ENCODE measurements at places on chromosomes 16 and 17.

GRCh38 chr16:60776281-60776680 is 1260.0 kb downstream of the CDH8 start:
- no peak for DNase-seq

DNA sequence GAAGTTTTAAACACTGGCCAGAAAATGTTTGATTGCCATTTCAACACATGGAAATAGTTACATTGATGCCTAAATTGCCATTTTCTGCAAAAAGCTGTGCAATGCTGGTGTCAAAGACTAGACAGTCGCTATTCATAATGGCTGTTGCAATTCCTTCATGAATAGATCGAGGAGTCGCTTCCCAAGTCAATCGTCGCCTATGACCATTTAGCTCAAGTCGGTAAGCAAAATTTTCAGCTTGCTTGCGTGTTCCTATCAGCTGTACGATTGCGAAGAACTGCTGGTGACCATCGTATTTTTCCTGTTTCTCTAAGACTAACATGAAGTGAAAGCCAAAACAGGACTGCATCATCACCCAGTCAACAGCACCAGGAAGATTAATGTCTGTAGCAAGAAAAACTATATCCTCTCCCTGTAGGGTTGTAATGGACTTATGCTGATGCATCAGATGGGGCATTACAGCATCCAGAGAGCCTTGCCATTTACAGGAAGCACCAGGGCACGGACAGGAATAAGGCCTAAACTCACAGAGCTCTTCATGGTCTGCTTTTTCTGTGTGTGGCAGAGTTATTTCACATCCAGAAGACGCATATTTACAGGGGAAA is 23.6 kb downstream of the SIAH1 start:
- no peak for DNase-seq

DNA sequence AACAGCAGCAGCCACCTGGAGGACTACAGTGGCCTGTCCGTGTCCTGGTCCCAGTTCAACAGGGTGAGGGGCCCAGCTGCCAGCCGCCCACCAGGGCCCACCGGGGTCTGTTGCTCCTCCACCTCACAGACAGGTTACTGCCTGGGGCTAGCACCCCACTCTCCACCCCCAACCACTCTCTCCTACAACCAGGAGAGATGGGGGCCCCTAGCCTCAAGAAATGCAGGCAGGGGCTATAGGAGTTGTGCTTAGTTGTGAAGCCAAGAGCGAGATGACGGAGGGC is 18.0 kb downstream of the STAT5A start:
- no peak for DNase-seq

DNA sequence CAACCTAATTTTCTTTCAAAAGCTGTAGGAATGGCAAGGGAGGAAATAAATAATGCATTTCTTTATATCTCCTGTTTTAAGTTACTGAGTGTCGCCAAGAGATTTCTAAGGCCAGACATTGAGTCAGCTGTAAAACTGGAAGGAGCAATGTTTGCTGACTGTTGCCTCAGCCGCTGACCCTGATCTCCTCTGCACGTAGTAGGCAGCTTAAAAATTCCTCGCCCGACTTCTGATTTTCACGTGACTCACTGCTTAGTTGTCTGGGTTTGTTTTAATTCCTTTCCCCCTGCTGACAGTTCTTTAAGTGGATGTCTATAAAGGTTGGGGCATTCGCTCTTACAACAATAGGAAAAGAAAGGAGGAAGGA is 100.6 kb downstream of the WWOX start:
- DNase-seq, result no peak

DNA sequence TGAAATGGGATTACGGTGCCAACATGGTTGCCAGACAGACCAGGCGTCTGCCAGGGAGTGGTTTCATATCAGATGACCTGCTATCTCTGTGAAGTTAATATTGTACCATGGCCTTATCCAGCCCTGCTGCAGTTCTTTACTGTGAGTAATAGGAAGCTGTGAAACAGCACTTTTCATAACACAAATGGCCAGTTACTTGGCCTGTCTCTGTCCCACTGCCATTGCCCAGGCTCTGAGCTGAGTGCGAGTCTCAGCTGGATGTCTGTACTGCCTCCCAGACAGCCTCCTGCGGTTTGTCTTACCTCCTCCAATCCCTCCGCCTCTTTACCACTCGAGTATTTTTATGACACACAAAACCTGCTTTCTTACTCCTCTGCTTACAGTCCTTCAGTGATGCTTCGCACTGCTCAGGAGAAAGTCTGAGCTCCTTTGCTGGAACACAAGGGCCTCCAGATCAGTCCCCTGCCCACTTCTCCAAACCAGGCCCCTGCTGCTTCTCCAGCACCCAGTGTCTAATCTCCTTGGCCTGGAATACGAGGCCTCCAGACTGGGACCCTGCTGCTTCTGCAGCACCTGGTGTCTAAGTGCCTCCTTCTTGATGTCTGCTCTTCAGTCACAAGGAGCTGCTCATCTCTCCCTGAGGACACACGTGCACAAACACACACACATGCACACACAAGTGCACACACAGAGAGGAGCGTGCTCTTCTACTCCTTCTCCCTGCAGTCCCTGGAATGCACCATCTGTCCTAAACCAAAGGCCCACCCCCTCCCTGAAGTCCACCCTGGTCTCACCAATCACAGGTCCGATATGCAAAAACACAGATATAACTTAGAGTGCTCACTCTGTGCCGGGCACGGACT is 17.1 kb upstream of the RHOT1 start:
- DNase-seq, result no peak

DNA sequence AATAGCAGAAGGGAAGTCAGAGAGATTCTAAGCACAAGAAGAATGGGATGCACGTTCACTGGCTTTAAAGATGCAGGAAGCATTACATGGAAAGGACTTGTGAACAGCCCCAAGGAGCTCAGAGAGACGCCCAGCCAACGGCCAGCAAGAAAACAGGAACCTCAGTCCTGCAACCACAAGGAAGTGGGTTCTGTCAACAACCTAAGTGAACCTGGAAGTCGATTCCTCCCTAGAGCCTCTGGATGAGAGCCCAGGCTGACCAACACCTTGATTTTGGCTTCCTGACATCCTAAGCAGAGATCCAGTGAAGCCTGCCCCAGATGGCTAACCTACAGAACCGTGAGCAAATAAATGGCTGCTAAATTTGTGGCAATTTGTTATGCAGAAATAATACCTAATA is 24.5 kb downstream of the GPR142 start:
- DNase-seq, result no peak

GRCh38 chr17:74839990-74840852 is 19.5 kb downstream of the GRIN2C start:
- DNase-seq, result no peak

- DNase-seq, result no peak
Measured at GRCh38 chr17:38926293-38927070, 1.1 kb downstream of the LASP1NB start.

DNA sequence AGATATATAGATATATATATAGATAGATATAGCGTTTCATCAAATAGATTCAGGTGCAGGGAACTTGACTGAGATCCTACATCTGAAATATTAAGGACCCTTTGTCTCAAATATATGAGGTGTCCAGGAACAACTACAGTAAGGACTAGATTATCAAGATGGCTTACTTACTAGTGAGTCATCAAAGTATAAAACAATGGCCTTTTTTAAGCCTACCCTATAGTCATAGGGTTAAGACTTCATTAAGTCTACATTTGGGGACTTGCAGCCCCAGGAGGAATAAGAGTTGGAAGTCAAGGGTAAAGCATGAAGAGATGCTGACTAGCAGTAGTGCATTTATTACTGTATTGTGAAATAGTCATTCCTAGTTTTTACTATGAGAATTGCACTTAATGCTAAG is 1023.4 kb downstream of the CDH11 start:
- no peak for DNase-seq

DNA sequence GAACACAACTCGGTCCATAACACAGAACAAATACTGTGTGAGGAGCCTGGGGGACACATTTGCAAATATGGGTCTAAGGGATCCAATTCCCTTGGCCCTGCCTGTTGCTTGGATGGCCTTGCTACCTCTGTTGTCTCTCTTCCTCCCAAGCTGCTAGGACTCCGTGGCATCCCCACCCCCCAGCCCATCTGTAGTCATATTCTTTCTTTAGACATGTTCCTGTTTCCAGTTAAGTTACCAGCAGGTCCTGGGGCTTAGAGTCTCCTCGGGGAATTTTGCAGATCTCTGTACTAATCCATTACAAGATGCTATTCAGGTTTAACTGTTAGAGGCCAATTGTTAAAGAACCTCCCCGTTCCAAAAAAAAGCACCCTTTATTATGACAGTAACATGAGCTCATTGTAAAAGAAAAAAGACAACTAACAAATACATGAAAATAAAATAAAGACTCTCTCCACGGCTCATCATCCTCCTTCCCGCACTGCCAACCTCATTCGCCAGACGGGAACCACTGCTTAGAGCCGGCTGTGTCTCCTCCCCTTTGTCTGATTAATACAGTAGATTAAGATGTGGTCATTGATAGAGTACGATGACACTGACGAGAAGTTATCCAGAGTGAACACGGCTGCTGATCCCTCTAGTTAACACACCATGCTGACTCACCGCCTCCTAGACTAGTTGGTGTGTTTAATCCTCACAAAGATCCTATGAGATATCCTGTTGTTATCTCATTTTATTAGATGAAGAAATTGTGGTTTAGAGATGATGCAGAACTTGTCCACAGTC is 22.2 kb downstream of the HS3ST4 start:
- DNase-seq, result no peak

DNA sequence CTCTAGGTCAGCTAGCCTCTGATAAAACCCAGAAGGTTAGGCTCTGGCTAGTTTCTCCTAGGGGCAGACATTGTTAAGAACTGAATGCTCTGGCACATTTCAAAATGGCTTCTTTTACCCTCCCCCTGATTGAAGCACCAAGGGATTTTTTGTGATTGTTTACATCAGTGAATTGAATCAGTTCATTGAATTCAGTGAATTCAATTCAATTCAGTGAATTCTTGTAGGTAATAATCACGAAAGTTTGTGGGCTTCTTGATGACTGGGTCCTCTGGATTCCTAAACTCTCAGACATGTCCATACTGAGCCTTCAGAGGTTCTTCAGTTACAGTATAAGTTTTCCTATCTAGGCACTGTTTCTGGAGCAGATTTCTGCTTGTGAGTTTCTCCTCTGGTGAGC is 135.2 kb upstream of the ELAC2 start:
- DNase-seq, result no peak

GRCh38 chr17:36941265-36942010 is 4.2 kb downstream of the LHX1 start:
- no peak for DNase-seq

DNA sequence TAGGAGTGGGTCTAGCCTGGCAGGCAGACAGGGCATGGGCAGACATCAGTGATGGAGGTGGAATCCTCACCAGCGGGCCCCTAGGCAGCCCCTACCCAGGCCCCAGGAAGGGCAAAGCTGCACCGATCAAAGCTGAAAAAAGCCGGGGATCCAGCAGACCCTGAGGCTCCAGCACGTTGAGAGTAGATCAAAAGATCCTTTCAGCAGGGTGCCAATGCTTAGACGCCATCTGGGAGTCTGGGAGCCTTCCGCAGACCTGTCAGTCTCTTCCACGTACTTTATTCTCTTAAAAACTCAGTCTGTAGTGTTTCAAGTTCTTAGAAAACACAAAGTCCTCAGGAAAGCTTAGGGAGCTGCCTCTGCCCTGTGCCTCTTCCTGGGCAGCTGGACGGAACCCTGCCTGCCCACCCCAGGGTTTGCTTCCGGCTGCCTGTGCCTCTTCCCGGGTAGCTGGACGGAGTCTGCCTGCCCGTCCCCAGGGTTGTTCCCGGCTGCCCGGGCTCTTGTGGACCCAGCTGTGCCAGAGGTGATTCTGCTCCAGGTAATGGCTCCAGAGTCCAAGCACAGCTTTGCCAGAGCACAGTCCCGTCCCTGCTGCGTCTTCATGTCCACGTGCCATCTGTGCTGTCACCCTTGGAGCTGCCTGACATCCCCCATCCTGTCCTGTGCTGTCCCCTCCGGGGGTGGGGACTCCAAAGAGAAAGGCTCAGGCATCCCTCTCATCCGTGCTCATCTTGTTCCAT is 50.8 kb upstream of the PVALEF start:
- peak; percentile 38 for DNase-seq

DNA sequence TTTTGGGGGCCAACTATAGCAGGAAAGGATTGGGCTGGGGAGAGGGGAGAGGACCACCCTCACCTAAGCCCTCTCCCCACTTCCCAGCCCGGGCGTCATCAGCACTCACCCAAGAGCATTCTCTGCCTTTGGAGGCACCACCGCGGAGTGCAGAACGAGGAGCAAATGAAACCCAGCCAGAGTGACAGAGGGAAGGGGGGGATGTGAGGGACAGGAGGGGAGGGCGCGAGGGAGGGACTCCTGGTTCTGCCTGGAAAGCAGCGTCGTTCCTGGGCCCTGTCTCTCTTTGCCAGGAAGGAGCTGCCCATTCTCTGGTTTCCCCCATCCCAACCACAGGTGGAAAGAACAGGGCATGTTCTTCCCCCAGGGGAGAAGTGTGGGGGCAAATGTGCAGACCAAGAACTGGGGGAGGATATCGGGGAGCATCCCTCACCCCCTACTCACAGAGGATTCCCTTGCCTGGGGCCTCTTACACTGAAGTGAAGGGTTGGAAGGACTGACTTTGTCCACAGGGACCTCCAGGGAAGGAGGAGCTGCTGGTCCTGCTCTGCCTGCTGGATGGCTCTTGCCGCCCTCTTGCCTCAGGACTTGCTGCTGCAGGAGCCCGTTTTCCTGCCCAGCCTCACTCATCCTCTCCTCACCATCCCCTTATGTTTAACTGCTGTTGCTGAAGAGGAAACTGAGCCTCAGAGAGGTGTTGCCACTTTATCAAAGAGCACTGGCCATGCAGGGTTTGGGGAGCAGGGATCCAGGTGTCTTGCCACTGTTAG is 3.5 kb upstream of the C17orf113 start:
- no peak for DNase-seq

DNA sequence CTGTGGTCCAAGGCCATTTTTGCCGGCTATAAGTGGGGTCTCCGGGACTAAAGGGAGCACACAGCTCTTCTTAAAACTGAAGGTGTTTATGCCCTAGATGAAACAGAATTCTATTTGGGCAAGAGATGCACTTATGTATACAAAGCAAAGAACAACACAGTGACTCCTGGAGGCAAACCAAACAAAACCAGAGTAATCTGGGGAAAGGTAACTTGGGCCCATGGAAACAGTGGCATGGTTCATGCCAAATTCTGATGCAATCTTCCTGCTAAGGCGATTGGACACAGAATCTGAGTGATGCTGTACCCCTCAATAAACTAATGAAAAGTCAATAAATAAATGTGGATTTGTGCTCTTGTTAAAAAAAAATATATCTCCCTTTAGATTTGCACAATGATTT is 20.2 kb upstream of the SHISA9 start:
- no peak for DNase-seq

- no peak for DNase-seq
Measured at GRCh38 chr17:70078549-70078948, 3.5 kb downstream of the KCNJ16 start.

- DNase-seq, result no peak
Measured at GRCh38 chr16:68997564-68997963, 107.9 kb upstream of the HAS3 start.

GRCh38 chr17:72119873-72120641 is 763 bp upstream of the SOX9 start:
- peak; percentile 50 for DNase-seq

GRCh38 chr17:30554839-30555751 is 77.9 kb downstream of the GOSR1 start:
- no peak for DNase-seq

GRCh38 chr17:77083531-77083930 is 57.2 kb upstream of the SEC14L1 start:
- DNase-seq, result no peak

GRCh38 chr16:79947771-79948170 is 347.2 kb upstream of the MAF start:
- DNase-seq, result no peak

GRCh38 chr17:71349908-71350600 is 770.8 kb upstream of the SOX9 start:
- DNase-seq, result no peak

GRCh38 chr17:19424934-19425868 is 14.2 kb downstream of the RNF112 start:
- DNase-seq, result no peak
